ENCODE measurements at places on chromosomes 4 and X.

DNA sequence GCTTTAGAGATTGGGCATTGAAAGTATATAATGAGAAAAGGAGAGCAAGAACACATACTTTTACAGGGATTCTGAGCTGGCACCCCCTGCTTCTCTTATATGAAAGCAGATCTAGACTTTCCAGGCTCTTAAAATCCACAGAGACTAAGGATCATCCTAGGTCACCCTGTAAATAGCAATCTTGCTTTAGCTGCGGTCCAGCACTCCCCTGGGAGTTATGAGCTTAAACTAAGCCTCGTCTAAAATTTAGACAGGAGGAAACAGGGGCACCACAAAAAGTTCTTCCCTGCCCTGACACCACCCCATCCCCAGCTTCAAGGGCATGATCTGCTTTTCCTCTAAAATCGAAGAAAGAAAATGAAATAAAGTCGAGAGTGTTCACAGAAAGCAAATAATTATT, 143.3 kb upstream of the KCNIP4 start:
- no peak for DNase-seq

- no peak for DNase-seq
These were observed 1028.1 kb downstream of the C4orf33 start for GRCh38 chr4:130124066-130124465.

DNA sequence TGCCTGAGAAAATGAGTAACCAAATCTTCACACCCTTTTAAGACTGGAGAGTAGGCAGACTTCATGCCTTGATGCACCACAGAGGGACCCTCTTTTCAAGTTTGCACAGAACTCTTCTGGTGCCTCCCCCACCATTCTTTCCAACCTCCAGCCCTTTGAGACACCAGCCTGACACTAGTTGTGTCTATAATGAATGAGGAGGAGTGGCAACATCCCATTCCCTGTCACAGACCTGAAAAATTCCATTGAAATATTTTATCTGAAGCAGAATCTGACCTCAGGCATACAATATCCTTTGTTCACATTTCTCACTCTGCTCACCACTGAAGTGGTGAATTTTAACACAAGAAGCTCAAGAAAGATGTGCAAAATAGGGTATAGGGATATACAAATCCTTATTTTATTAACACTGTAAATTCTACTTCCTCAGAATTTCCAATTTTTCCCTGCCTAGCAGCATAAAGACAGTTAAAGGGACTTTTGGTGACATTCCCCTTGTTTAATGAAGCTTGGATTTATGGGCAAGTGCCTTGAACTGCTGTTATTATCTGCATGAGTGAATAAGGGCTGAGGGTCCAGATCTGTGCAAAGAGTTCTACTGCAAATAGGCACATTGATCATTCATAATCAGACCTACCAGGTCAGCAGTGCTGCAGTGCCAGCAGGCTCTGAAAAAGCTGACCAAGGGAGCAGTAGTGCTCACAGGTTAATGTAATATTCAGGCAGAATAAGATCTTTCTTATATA, 149.9 kb upstream of the PAQR3 start:
- no peak for DNase-seq

DNA sequence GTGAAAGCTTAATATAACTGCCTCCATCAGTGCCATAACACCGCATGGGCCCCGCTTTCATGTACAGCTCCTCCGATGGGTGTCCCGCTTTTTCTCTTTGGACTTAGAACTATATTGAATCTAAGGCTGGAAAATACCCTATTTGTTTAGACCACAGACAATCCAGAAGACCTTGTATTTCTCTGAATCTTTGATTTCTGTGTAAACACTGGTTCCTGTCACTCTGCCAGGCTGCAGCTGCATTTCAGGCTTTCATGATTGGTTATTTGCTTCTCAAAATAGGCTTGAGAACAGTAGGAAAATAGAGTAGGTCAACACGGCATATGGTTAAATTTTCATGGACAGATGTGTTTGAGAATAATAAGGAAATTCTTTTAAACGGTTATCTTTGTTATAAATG, 80.0 kb downstream of the NWD2 start:
- no peak for DNase-seq

DNA sequence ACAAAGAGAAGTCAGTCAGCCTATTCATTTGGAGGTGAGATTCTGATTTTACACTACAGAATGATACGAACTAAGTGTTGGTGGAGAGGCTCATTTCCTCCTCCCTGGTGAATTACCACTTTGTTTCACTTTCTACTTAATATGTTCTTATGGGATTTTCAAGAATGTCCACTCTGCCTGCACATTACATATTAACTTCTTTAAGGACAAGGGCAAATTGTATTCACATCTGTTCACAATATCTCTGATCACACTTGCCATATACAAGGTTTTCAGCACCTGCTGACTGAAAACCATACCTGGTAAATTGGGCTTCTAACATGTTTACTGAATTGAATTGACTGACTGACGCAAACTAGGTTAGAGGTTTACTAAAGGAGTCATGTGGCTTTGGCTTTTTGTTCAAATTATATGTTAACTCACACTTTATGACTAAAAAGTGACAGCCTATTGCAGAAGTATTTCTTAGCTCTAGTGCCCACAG, 188.4 kb upstream of the MBNL3 start:
- DNase-seq: no peak

DNA sequence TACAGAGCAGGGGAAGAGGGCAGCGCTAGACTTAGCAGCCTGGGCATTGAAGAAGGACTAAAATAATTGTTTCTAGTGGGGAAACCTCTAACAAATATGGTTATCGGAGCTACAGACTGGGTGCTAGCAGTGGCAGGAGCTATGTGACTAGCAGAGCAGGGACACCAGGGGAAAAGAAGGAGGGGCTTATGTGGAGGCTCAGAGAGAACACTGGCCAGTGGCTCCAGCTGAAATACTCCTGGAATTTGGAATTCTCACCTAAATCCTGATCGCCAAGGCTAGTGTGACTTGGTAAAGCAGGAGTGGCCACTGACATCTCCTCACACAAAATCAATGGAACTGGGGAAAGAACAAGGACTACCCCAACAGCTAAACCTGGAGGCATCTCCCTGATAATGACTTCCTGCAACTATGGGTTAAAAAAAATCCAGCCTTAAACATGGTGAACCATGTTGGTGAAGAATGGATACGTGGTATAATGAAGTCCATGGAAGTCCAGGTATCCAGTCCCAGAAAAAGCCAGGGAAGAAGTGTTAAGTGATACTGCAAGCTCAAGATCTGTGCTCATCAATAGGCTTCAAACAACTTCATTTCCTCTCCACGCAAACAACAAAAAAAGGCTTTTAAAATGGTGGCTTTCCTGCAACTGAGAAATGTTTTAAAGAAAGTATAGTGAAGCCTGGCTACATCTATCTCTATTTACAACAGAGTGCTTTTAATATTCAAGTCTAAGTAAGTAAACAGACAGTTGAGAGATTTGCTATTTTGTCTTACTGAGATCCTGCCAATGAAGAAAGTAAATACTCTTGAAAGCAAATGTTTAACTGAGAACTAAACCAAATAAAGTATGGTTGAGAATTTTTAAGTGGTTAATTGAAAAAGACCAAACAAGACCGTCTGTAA, 1.8 kb downstream of the TAPT1 start:
- no peak for DNase-seq

DNA sequence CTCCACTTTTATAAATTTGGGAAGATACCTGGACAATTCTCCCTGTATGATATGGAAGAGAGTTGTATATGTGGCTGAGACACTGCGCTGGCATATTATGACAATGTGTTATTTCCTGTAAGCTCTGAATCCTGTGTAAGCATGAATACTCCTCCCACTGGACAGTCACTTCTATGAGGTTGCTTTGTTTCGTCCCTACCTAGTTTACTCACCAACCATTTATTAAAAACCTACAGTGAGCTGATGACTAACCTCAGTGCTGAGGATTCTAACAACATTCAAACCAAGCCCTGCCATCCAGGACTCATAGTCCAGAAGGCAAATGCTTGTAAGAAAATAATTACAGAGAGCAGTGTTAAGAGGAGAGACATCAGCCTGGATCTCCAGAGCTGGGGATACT, 1632.9 kb upstream of the TENM3 start:
- no peak for DNase-seq

DNA sequence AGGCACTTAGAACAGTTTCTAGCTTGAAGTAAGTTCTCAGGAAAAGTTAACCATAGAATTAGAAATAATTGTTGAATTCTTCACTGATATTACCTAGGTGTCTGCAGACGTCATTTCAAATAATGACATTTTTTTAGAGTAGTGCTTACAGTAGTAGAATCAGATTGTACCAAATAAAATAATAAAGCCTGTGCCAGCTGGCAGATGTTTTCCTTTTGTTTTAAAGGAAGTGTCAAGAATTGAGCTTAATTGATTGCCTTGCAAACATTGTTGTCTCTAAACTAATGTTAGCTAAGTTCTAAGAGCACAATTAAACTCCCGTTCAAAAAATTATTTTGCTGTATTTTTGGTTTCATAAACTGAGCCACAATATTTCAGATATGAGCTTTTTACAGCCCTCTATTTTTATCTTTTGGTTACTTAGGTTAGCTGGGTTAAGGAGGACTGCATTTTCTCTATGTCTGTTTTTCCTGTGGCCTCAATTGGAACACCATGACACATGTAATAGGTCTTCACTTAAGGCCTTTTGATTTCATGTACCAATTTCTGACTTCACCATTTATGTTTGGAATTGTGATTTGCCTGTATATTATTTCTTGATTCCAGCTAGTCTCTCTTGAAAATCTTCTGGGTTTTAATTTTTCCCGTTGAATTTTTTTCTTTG, 64.2 kb downstream of the DCUN1D4 start:
- no peak for DNase-seq

DNA sequence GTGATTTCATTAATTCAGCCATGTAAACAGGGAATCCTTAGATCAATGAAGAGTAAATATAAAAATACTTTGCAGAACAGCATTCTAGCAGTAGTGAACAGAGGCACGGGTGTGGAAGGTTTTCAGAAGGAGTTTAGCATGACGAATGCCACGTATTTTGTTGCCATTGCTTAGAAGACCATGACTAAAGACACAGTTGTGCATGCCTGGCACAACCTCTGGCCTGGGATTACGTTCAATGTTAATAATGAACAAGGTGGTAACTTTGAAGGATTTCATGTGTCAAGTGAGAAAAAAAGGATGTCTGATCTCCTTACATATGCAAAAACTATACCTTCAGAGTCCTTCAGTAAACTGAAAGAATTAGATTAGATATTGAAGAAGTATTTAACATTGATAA, 171.9 kb downstream of the MAGEB5 start:
- DNase-seq: no peak

GRCh38 chr4:84957514-84958420, 8.7 kb downstream of the WDFY3 start:
- DNase-seq: no peak

DNA sequence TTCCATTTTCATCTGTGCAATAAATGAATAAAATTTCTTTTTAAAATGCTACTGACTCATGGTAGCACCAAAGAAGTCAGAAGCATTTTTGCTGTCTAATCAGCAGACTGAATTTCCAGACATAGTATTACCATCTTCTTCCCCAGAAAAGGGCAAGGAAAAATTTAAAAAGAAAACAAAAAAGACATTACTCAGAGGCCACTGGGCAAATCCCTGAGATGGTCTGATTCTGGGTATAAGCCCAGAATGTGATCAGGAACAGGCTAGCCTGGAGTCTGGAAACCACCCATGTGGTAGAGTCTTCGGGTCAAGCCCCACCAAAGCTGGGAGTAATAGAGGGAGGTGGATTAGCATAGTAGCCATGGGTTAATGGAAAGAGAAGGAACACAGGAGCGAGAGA, 342.8 kb downstream of the FBXW7 start:
- no peak for DNase-seq

DNA sequence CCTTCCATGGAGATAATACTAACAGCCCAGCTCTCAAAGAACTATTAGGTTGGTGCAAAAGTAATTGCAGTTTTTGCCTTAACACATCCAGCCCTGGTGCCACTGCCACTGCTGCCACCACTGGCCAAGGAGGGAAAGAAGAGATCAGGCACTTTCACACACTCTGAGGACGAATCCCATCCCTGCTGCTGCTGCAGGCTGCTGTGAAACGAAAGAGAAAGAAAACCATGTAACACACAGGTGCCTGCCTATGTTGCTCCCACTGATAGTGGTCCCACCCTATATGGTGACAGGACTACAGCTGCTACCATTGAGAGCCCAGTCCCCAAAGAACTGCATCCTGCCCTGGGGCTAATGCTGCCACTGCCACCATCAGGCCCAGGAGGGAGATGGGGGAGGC, 35.1 kb downstream of the TMLHE start:
- no peak for DNase-seq

DNA sequence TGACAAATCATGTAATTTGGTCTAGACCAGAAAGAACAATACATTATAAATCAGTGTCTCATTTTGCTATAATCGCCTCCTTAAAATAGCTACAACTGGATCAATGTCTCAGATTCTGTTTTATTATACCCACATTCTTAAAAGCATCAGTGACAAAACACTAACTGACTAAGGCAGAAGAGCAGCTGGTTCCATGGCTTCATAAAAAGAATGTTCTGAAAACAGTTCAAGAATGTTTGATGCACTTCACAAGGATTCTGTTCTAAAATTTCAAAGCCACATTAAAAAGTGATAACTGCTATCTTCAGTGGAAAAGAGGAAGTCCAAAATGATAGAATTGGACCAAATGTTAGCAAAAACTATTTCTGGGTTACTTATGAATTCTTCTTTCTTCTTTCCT, 69.8 kb downstream of the COL25A1 start:
- DNase-seq: no peak

- DNase-seq: no peak
These were observed 74.8 kb upstream of the GPRIN3 start for GRCh38 chr4:89382439-89382838.

DNA sequence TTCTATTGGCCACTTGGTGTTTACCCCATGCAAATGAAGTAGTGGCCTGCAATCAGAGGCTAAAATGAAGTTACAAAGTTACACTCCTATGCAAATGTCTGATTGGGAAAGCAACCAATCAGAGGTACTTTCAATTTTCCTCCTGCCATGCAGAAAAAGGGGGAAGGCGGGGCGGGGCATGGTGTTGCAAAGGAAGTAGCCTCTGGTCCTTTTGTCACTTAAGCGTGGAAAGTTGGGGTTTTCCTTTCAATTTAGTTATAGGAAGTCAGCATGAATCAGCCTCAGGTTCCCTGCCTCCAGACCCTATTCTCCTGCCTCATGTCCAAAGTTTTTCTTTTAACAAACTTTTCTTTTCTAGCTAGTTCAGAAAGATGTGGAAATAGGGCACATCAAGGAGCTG, 69.3 kb downstream of the GPC4 start:
- DNase-seq: no peak

- DNase-seq: no peak
These were observed 55.7 kb upstream of the TXK start for GRCh38 chr4:48189731-48190130.

DNA sequence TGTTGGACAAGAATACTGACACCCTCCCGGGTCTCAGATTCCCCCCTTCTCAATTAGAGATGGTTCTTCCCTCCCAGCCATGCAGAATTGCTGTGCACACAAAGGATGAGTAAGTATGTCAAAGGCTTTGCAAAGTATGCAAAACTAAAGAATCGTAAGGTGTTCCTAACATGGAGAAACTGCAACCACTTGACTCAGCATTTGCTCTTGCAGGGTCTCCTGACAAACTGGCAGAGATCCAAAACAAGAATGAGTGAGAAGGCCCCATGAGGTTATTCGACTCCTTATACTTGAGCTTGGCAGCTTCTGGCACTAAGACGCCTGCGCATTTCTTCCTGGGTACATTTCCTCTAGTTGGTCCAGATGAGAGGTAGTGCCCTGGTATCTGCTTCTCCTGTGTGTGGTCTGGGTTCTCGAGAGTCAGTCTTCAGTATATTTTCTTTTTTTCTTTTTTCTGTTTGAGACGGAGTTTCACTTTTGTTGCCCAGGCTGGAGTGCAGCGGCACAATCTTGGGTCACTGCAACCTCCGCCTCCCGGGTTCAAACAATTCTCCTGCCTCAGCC, 8.2 kb downstream of the FAM184B start:
- DNase-seq: no peak

- no peak for DNase-seq
These were observed 76.7 kb downstream of the MAOB start for GRCh38 chrX:43805579-43805978.

Measured in HL-60 (cell line).